ENCODE measurements at places on chromosomes 6 and 20.

- no peak for DNase-seq
Measured at GRCh38 chr6:35360349-35361138, 18.2 kb downstream of the PPARD start.

GRCh38 chr20:63545814-63546213 lies 1.7 kb downstream of the SRMS start:
- no peak for DNase-seq

- DNase-seq = no peak
Measured at GRCh38 chr6:54680531-54680930, 166.0 kb upstream of the FAM83B start.

DNA sequence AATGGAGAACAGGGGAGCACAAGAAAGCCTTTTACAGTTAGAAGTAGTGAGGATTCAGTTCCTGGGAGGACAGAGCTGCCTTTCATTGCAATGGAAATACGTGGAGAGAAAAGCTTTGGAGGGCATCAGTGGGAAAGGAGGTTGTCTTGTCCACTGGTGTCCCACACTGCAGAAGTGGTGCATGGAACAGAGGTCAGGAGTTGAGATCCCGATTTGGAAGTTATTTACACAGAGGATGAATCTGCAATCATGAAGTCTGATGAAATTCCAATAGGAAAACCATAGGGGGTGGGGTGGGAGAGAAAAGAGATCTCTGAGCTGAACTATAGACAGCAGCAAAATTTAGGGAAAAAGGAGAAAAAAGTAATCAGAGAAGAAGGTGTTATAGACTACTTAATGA lies 33.6 kb downstream of the ADGRG6 start:
- DNase-seq = no peak

DNA sequence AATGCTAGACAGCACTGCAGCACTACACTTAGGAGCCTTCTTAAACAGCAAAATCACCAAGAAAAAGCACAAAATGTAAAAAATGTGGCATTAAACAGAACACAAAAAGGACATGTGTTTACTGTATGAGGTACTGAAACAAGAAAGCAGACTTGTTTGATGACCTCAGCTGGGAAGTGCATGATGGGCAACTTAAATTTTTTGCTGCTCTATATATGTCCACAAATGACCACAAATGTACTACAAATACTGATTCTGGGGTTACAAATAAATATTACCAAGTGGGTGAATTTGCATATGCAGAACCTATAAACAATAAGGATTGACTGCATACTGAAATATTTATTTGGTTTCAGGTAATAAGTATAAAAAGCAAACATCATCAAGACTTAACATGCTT lies 13.1 kb downstream of the RAB23 start:
- DNase-seq = no peak

DNA sequence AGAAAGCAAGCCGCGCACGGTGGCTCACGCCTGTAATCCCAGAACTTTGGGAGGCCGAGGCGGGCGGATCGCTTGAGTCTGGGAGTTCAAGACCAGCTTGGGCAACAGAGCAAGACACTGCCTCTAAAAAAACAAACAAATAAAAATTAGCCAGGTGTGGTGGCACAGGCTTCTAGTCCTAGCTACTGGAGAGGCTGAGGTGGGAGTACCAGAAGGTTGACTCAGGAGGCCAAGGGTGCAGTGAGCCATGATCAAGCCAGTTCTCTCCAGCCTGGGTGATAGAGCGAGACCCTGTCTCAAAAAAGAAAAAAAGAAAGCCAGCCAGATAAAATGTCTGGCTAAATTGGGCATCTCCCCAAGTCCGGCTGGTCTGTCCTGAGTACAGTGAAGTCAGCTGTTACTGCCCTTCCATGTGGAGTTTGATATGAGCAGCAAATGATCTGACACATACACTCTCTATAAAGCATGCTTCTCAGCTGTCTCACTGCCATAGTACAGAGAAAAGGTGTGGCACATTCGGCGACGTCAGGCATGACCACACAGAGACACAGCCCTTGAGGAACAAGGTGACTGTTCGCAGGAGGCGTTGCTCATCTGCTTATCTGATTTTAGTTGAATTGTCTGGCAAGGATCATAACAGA lies 13.0 kb downstream of the CD83 start:
- DNase-seq = no peak

GRCh38 chr6:154247119-154247861 lies 109.3 kb downstream of the IPCEF1 start:
- no peak for DNase-seq

DNA sequence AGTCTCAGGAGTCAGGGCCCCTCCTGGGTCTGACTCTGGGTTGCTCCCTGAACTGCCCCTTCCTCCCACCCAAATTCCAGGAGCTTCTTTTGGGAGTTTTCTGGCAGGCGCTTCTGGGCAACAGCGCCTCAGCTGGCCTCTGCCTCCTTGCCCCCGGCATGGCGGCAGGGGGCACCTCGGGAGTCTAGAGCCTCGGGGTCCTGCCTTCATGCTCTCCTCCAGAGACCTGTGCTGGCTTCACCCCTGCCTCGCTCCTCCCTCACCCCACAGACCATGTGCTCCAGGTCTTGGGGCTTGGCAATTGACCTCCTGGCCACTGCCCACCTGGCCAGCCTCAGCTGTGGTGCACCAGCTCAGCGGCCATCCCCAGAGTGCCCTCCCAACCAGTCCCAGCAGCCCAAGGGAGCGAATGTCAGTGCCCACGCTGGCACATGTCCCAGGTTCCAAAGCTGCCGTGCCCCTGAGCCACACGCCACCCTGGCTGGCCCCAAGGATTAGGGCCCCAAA lies 43.4 kb downstream of the SRC start:
- no peak for DNase-seq

DNA sequence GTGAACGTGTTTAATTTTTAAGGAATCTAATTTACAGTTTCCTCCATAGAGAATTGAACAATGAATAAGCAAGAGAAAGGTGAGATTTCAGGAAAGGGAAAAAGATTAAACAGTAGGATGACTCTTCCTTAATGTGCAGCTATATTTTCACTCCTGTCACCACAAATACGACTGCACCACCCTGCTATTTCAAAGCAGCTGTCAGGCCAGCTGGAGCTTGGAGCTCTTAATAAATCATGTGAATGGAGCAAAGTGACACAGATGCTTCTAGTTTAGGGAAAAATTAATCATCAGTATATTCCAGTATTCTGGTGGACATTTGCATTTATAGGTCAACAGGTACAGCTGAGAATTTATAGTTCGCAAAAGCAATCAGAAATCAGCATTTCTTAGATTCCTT lies 56.5 kb upstream of the PKIB start:
- DNase-seq = no peak

GRCh38 chr6:78363688-78364087 lies 503.7 kb upstream of the IRAK1BP1 start:
- DNase-seq = no peak

- no peak for DNase-seq
Measured at GRCh38 chr20:21361266-21361665, 36.1 kb downstream of the NKX2-4 start.

GRCh38 chr20:46420878-46421277 lies 14.5 kb upstream of the ELMO2 start:
- no peak for DNase-seq

DNA sequence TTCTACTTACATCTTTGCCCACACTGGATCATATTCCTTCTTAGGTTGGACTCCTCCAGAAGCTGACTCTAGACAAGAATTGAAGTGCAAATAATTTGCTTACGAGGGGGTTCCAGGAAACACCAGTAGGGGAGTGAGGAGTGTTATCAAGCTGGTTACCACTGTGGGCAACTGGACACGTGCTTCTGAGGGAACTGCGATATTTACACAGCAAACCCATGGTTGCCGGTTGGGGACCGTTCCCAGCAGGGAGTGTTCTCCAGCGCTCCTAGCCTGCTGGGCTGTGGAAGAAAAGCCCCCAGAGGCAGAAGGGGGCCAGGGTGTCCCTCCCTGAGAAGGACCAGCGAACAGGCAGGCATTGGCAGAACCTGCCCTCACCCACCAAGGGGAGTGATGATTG lies 21.7 kb downstream of the MDFI start:
- DNase-seq = no peak

GRCh38 chr6:79466207-79466834 lies 70.9 kb downstream of the LCA5 start:
- no peak for DNase-seq

GRCh38 chr6:170226647-170227046 lies 64.2 kb downstream of the DLL1 start:
- no peak for DNase-seq

DNA sequence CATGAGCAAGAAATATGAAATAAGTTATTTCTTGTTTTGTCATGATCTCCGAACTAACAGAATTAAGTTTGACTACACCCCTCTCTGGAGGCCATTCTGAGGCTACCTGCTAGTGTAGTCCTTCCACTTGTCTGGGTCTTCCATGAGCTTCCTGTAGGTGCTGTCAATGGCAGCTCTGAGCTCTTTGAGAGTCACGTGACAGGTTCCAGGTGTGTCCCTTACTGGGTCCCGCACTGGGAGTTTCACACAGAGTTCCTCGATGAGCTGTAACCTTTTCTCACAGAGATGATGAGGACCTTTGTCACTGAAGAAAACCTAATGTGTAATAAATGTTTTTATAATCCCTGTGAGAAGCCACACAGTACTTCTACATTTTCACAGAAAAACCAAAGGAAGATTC lies 186.6 kb downstream of the SYNE1 start:
- no peak for DNase-seq

- DNase-seq = no peak
Measured at GRCh38 chr6:54719633-54720032, 126.9 kb upstream of the FAM83B start.

- DNase-seq = no peak
Measured at GRCh38 chr6:113385020-113385431, 472.1 kb upstream of the MARCKS start.

GRCh38 chr6:32763421-32763820 lies at the start of gene HLA-DQB2:
TSS of gene HLA-DQB2 (minus strand) at chr6:32763532. CDS start at chr6:32763470, 62 bp downstream.
- DNase-seq = no peak

Measured in stimulated activated CD8-positive, alpha-beta memory T cell treated with anti-CD3 and anti-CD28 coated beads, Interleukin-12 subunit alpha, Interleukin-12 subunit beta, amount 100 ng/mL, for 1 hour (primary cell).